ENCODE measurements at places on chromosomes 5 and 9.
A peak's percentile ranks its signal among the peaks of the same experiment; 100 is the strongest.

DNA sequence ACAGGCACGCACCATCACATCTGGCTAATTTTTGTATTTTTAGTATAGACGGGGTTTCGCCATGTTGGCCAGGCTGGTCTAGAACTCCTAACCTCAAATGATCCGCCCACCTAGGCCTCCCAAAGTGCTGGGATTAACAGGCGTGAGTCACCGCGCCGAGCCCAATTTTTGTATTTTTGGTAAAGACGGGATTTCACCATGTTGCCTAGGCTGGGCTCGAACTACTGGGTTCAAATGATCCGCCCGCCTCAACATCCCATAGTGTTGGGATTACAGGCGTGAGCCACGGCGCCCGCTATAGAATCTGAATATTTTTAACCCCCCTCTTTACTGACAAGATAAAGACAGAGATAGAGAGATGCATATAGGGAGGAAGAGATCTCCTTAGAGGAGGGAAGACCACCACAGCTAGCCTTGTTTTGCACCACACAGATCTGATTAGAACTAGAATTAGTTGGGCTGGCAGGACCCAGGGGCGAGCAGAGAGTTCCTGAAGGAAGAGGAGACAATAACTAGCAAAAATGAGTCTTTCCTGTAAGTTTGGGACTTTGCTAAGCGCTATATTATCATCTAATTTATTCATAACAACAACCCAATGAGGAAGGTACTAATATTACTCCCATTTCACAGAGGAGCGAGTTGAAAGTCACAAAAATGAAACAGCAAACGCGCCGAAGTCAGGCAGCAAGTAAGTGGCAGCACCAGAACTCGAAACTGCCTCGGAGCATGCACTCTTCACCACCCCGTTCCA, 1.5 kb upstream of the ANKHD1 start:
- DNase-seq, result no peak

DNA sequence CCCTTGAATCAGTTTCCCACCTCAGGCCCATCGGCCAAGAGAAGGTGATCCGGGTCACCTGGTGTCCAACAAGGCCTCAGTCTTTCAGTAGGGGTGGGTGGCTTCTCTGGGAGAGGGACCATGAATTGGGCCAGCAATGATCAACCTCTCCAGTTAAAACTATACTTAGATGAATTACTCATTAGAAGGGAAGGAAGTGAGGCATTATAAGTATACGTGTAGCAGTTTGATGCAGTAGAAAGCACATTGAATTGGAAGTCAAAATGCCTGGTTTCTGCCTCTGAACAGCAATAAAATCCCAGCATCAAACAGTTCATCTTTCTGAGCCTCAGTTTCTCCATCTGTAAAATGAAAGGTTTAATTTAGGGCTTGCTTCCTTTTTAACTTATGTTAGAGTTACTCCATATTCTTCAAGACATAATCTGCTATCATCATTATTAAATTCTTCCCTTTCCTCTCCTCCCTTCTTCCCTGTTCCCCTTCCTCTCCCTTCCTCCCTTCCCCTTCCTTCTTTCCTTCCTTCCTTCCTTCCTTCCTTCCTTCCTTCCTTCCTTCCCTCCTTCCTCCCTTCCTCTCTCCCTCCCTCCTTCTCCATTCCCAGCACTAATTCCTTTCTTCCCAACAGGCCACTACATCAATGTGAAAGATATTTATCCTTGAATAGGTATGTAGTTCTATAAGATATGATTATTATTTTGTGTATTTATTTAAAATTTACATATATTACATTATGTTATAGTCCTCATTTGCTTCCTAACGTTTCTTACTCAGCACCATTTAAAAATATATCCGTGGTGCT, 18.6 kb upstream of the TMEM174 start:
- DNase-seq, result no peak

DNA sequence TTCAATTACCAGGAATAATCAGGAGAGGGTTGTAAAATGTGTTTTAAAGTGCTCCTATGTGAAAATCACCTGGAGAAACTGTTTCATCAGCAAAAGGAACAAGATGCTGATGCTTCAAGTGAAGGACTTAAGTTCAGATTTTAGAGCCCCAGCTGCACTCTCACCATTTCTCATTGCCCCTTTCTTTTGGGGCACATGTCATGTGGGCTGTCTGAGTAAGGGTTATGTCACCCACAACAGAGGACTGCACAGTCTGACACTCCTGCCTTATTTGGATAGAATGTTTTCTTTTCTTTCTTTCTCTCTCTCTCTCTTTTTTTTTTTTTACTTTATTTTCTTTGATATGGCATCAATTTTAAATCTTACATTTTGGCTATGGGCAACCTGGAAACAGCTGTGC, 204.1 kb upstream of the EFNA5 start:
- DNase-seq, result no peak

- DNase-seq, result no peak
Observed at GRCh38 chr5:122507581-122507980, 195.5 kb downstream of the SNCAIP start.

GRCh38 chr5:81146031-81146430, 87.1 kb upstream of the CKMT2 start:
- DNase-seq, result no peak

DNA sequence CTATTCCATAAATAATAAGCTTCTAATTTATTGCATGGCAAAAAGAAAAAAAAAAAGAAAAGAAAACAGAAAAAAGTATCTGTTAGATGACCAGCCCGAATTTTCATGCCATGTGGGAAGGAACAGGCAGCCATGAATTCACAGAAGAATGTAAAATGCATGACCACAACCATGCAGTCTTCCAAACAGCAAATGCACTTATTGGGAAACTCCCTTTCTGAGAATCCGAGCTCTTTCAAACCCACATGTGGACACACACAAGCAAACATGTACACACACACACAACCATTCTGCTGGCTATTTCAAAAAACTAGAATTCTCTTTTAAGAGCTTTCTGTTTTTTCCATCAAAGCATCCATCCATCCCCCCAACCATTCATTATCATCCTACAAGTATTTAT, 236.1 kb downstream of the DNAH5 start:
- DNase-seq, result no peak

DNA sequence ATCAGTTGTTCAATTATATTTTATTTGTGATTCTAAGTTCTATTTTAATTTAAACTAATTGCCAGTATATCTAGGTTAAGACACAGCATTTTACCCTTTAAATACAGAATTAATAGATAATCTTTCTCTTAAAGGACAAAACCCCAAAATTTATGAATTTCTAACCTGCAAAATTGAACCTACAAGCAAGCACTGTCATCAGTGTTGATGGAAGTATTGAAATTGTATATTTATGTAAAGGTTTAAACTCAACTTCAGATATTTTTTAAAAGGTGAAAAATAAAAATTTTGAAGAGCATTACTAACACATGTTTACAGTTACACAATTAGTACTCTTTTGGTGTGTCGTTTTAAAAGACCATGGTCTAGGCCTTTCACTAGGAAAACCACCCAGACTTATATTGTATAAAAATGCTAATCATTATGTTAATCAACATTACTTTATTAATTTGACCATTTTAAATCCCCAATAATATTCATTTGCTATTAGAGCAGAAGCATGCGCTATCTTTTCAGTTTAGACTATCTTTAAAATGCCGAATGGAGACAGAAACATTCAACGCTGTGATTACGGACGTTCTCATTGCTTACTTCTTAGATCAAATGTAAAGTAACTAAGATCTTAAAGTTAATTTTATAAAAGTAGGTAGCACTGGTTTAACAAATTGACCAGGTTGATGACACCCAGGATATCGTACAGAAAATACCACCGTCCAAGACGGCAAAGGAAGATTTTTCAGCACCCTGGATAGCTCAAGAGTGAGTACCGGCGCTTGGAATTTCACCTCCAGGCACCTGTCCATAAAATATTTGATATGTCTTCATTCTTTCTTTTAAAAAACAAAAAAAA, 3.2 kb downstream of the OTP start:
- no peak for DNase-seq

DNA sequence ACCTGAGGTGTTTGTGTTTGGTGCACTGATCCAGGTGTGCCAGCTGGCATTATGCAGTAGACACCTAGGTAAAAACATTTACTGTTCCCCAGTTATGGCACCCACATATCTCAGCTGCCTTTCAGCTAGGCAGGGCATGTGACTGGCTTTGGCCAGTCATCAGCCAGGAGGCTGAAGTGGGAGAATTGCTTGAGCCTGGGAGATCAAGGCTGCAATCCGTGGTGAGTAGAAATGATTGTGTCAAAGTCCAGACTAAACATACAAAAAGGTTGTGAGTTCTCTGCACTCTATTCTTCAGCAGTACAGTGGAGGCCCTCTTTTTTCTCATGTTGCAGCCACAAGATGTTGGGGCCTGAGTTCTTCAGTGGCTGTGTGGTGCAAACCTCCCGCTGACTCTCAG, 3.2 kb upstream of the FBLL1 start:
- DNase-seq, result no peak

DNA sequence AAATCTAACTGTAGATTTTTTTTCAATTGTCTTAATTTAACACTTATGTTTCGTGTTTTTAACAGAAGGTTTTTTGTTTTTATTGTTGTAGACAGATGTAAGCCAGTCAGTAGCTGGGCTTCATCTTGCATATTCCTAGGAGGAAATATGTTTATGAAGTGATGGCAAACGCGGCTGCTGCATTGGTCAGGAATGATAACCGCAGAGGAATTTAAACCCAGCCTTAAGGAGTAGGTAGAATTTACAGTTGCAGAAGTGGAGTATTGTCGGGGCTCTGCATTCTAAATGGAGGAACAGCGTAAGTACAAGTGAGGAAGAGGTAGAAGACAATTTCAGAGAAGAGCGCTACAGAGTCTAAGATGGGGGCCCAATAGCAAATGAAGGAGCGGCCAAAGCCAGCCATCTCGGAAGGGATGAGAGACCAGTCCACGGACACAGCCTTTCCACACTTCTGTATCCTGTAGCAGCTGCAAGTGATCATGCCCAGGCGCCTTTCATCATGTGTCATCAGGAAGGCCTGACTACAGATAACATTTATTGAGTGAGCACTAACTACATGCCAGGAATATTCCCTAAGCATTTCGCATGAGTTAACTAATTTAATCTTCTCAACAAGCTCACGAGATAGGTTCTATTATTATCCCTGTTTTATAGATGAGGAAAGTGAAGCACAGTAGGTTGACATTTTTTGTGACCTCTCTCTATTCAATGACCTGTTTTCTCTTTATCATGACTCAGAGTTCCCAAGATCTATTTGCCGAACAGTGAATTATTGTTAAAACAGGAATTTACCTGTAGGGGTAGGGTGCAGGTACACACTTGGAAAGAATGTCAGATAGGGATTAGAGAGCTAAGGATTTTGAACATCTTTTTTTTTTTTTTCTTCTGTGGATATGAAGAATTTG, 38.1 kb downstream of the CMYA5 start:
- no peak for DNase-seq

DNA sequence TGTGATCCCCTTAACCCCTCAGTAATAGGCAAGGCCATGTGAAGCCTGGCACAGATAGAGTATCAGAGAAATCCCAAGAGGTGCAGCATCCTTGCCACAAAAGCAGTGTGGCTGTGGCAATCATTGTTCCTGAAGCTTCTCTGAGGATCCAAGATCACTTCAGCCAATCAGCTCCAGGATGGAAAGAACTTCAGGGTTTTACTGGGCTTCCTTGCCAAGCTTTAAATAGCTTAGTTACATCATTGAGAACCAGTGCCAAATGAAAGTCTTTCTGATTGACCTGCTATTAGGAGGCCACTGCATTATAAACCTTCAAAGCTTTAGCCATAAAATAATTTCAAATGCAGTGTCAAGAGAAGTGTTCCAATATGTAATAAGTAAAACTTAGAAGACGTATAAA, 430.6 kb downstream of the PIK3R1 start:
- DNase-seq, result no peak

DNA sequence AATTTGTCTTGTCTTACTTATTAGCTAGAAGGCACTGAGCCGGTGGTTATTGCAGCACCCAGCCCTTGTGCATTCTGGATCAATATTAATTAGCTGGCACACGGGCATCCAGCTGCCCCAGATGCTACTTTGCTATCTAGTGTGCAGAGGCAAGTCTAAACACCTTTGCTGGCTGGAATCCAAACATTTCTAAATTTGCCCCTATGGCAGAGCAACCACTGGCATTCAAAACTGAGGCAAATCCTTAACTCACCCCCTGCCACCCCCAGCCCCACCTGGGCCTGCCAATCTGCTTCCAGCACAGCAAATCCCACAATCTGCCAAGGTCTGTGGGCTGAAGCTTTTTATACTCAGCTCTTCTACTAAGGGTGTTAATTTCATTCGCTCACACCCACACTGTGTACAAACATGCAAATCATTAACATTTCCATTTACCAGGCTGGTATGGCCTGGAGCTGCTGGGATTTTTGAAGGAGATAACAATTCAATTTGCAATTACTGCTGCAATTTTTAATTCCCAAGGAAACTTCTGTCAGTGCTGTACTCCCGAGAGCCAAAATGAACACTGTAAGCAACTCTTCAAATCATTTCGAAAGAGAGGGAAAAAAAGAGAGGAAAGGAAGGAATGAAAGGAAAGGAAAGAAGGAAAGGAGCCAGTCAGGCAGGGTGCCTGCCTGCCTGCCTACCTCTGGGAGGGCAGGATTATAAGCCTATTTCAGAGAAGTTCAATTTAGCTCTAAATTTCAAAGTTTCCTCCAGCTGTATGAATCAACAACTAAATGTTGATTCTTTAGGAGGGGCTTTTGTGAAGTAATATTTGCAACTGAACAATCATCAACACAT, 35.5 kb downstream of the RAPGEF1 start:
- DNase-seq, result no peak

GRCh38 chr9:109907400-109907799, 127.4 kb downstream of the PALM2AKAP2 start:
- DNase-seq, result no peak

GRCh38 chr5:100584889-100585288, 49.7 kb downstream of the FAM174A start:
- DNase-seq, result no peak

GRCh38 chr5:116881921-116882531, 307.4 kb upstream of the SEMA6A start:
- DNase-seq, result no peak

- DNase-seq, result peak; percentile 13
Observed at GRCh38 chr9:76687861-76688391, 76.3 kb upstream of the PCA3 start.
